ENCODE measurements at places on chromosomes 2 and 18.

GRCh38 chr2:56088411-56088810 is 95.4 kb upstream of the CCDC85A start:
- DNase-seq, result no peak

DNA sequence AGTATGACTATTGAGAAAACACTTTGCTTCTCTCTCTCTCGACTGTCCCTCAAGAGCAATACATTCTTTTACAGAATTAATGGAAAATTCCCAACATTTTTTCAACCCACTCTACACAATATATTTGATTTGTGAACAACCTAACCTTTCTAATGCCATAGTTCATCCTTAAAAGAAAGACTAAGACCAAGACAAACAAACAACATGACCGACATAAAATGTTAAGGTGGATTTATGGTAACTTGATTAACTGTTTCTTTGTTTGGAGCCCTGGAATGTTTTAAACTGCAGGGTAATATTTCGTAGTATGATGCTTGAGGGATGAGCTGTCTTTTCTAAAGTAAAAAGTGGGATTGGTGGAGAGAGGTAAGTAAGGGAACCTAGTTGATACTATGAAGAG is 738.2 kb downstream of the MBD2 start:
- no peak for DNase-seq

DNA sequence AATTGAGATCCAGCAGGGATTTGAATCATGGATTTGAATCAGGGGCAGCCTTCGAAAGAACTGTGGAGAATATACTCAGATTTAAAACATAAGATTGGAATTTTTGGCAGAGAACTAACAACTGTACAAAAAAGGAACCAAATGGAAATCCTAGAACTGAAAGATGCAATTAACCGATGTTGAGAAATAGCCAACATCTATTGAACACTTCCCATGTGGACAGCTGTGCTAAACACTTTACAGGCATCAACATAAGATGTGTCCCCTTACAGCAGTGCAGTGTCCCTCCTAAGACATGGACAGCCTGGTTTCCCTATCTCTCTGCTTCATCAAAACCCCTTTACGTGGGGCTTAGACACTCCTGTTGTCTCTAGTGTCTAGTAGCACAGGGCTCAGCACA is 3.7 kb upstream of the IL1RN start:
- DNase-seq, result no peak

DNA sequence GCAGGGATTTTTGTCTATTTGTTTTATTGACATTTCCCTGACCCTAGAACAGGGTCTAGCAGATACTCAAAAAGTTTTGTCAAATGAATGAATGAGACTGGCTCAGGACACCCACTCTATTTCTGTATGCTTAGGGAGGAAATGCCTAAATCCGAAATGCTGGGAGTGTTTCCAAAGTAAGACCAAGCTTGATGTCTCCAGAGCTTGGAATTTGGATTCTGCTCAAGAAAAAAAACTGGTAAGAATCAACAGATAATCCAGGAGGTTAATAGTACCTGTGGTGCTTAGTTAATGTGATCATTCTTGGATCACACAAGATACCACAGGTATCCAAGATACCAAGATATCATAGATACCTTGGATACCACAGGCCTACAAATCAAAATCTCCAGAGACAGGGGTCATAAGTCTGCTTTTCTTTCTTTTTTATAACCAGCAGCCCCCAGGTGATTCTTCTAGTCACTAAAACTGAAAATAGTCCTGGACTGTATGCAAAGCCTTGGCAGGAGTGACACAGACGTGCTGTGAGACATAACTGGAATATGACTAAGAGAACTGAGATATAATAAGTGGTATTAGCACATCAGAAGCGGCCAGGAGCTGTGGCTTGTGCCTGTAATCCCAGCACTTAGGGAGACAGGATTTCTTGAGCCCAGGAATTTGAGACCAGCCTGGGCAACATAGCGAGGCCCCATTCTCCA is 39.9 kb upstream of the SP3 start:
- no peak for DNase-seq

- DNase-seq, result no peak
Measured at GRCh38 chr2:9385841-9386240, 37.5 kb downstream of the ITGB1BP1 start.

- DNase-seq, result no peak
Measured at GRCh38 chr2:108460345-108461037, 11.5 kb downstream of the GCC2 start.

DNA sequence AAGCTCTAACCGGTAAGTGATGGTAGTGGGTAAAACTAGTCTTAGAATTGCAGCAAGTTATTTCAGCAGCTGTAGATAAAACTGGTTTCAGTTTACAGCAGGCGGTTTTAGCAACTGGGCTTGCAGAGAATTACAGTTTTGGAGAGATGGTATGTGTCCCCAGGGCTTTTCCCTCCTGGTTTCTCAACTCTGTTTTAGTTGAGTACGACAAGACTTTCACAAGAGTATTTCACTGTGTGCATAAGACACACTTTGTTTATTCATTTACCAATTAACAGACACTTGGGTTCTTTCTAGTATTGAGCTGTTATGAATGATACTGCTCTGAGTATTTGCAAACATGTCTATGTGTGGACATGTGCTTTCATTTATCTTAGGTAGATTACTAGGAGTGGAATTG is 65.6 kb upstream of the RFX8 start:
- DNase-seq, result no peak

GRCh38 chr2:167935803-167936110 is 311.6 kb downstream of the STK39 start:
- no peak for DNase-seq

GRCh38 chr2:239193925-239194677 is 206.7 kb downstream of the HDAC4 start:
- DNase-seq, result no peak

DNA sequence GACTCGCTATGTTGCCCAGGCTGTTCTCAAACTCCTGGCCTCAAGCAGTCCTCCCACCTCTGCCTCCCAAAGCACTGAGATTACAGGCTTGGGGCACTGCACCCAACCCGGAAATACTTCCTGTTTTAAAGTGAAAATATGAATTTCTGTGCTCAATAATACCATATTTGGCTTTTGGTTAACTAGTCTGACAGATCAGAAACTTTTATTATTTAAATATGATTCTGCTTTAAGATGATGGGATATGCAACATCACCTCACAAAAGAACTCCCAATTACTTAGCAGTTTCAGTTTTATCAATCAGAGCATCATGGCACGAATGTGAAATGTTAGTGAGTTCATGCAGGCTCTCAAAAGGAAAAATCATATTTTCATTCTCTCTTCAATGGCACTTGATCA is 120.6 kb downstream of the PTRHD1 start:
- DNase-seq, result no peak

- no peak for DNase-seq
Measured at GRCh38 chr2:33511141-33511540, 34.7 kb downstream of the RASGRP3 start.

DNA sequence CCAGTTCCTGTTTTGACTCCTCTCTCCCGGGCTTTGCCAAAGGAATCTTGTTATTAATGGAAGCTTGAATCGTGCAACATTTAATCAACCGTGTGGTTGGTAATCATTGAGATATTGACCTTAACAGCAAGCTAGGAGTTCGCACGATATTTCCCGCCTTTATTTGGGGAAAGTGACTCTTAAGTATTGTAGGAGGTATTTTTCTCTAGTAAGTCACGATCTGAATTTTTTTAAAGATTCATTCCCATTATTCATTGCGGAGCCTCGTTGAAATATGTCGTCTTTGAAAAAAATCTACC is 663 bp downstream of the NUP35 start:
- no peak for DNase-seq

DNA sequence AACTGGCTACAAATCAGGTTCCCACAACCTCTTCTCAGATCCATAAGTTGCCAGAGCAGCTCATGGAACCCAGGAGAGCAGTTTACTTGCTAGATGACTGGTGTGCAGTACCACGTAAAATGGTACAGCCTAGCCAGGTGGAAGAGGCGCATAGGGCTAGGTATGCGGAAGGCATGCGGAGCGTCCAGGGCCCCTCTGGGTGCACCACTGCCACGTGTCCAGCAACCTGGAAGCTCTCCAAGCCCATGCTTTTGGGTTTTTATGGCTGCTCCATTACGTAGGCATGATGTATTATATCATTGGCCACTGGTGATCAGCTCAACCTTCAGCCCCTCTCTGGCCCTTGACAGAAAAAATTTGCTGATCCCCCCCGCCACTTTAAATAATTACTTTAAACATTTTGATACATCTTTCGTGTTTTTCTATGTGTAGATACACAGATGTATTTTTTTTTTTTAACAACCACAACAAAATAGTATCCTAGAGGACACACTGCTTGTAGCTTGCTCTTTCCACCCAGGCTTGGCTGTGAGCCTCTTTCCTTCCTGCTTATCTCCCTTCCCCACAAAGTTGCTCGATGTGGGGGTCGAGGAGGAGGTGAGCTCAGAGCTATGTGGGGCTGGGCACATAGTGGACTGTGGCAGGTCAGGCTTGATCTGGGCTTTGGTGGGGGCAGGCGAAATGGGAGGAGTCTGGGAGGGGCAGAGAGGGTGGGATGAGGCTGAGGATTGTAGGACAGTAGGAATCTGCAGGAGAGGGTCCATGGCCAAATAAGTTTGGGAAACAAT is 65.4 kb upstream of the MCFD2 start:
- no peak for DNase-seq

- DNase-seq, result no peak
Measured at GRCh38 chr2:224994242-224994823, 47.9 kb downstream of the DOCK10 start.

DNA sequence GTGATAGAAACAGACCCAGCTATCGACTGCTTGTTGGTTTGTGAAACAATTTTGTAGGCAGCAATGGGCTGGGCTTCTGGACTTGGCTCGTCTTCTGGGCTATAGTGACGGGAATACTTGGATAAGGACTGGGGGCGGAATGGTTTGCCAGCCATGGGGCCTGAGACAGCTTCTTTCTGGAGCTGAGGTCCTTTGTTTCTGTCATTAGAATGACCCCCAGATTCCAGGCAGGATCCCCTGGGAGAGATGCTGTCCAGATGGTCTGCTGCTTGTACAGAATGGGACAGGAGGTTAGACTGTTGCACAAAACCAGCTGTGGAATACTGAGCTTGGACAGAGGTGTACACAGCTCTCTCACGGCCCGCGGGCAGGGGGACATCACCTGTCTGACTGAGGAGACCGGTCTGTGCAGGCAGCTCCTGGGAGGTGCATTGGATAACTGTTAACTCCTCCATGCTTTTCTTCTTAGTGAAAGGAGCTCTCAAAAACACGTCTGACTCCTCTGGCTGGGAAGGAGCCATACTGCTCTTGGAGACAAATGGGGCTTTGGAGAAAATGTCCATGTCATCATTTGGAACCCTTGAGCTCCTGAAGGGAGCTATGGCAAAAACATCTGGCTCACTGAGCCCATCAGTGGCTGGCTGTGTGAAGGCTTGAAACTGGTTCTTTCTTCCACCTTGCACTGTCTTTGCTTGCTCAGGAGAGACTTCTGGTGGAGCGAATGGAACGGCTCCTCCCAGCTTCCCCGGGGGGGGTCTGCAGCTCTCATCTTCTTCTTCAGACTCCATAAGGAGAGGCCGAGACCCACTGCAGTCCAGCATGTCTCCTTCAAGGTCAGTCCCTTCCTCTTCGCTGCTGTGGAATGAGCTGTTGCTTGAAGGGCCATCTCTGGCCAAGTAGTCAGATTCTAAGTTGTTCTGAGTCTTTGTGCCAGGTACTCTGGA is 28.6 kb upstream of the NFU1 start:
- no peak for DNase-seq

GRCh38 chr2:165251366-165251765 is 12.2 kb downstream of the SCN2A start:
- DNase-seq, result no peak

DNA sequence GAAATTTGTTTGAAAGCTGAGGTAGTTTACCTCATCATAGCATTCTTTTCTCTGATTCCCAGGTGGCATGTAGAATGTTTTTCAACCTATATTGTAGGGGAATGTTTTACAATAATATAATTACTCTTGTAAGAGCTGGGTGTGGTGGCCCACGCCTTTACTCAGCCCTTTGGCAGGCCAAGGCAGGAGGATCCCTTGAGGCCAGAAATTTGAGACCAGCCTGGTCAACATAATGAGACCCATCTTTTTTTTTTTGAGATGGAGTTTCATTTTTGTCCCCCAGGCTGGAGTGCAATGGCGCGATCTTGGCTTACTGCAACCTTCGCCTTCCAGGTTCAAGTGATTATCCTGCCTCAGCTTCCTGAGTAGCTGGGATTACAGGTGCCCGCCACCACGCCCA is 3.6 kb downstream of the USP39 start:
- DNase-seq, result no peak

- peak; percentile 27 for DNase-seq
Measured at GRCh38 chr2:72143441-72144273, 4.0 kb downstream of the CYP26B1 start.

DNA sequence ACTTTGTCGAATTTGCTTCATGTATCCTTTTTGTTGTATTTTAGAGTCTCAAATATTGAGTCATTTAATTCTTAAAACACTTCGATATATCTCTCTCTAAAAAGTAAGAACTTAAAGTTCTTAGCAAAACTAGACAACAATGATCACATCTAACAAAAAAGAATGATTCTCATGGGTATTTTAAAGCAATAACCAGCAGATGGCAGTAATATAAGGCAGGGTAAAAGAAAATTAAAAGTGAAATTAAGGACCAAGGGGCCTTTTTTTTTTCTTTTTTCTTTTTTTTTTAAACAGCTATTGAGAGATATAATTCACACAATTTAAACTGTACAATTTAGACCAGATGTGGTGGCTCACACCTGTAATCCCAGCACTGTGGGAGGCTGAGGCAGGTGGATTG is 9.9 kb upstream of the AOX1 start:
- DNase-seq, result no peak

DNA sequence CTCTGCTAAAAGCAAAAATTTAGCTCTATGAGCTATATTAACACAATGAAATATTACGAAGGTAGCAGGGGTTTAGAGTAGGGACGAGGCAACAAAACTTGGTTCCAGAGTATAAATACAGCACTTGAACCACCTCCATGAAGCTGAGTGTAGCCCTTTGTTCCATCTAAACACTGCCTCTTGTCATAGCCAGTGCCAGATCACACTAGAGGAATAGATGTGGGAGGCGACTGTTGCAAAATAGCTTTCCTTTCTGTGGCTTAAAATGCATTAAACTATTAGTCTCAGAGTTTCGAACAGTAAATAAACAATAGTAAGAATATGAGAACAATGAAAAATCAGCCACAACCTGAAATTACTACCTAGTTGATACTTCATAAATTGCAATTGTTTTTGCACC is 29.8 kb downstream of the PIEZO2 start:
- no peak for DNase-seq

DNA sequence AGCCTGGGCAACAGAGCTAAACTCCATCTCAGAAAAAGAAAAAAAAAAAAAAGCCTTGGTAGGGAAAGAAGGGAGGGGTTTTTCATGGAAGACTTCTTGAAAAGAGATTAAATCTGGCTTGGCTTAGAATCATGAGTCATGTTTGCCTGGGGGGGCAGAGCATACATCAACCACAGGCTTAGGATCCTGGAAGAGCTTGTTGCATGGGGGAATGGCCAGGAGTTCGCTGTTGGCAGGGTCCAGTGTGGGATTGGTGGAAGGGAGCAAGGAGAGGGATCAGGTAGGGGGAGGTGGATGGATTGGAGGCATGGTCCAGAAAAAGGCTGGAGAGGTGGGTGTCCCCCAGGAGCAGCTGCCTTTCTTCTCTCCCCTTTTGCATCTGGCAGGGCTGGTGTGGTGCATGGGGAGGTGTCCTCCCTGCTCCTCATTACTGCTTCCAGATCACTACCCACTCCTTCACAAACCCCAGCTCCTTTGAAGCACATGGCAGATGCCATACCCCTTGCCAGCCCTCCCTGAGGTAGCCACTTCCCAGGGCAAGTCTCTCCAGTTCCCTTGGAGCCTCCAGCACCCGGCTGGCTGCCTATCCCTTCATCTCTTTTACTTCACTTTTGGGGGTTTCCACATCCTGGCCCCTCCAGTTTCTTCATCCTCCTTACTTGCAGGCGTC is 2.5 kb downstream of the ARMC9 start:
- no peak for DNase-seq
